ENCODE measurements at places on chromosomes 3 and 15.

- DNase-seq = no peak
Observed at GRCh38 chr3:119759962-119760361, 21.9 kb upstream of the NR1I2 start.

GRCh38 chr15:101600035-101600434 is 52.1 kb downstream of the TM2D3 start:
- DNase-seq = no peak

DNA sequence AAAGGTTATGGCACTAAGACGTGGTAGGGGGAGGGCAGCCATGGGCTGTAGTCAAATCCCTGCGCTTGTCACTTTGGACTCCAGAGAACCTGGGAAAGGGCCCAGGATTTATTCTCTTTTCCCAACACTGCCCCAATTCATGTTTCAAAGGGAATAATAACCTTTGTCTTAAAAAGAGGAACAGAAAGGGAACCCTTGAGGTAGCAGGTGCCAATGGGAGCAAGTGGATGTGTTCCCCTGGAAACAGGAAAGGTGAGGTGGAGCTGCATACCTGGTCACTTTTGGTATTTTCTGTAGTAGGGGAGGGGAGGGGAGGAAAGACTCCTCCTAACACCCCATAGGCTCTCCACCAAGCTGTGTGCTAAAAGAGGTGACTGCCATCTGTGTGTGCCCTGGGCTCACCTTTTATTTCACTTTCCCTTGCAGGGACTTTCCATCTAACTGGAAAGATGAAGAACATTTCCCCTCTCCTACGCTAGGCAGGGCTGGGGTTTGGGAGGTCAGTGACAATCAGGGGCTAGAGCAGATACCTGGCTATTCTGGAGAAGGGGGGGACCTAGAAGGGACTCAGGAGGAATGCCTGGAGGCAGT is 6.1 kb upstream of the CHST14 start:
- no peak for DNase-seq

- DNase-seq = no peak
Observed at GRCh38 chr3:19662486-19662885, 271.5 kb downstream of the EFHB start.
